Lower lobe of right lung (tissue), 2 donors: ENCODE measurements at places on chromosomes 4 and X.

DNA sequence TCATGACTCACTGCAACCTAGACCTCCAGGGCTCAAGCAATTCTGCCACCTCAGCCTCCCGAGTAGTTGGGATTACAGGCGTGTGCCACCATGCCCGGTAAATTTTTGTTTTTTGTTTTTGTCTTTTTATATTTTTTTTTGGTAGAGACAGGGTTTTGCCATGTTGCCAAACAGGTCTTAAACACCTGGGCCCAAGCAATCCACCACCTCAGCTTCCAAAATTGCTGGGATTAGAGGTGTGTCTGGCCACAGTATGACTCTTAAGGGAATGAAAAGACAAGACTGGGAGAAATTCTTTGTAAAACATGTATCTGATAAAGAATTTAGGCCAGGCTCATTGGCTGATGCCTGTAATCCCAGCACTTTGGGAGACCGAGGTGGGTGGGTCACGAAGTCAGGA, 29.2 kb upstream of the PDGFRA start:
- no peak for DNase-seq

DNA sequence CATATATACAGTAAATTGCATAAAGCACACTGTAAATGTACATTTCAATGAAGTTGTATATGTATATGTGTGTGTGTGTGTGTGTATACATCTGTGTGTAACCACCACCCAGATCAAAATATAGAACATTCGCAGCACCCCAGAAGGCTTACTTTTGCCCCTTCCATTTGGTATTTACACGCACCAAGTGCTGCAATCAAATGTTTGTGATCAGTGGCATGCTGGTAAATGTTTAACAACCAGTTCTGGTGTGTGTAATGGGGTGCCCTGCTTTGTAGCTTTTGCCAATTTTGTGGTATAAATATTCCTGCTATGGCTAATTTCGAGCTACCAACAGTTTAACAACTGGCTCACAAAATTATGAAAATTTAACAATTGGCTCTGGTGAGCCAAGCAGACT, 101.3 kb downstream of the RTL5 start:
- no peak for DNase-seq

- no peak for DNase-seq
Observed at GRCh38 chr4:73576381-73576780, 43.9 kb downstream of the RASSF6 start.

DNA sequence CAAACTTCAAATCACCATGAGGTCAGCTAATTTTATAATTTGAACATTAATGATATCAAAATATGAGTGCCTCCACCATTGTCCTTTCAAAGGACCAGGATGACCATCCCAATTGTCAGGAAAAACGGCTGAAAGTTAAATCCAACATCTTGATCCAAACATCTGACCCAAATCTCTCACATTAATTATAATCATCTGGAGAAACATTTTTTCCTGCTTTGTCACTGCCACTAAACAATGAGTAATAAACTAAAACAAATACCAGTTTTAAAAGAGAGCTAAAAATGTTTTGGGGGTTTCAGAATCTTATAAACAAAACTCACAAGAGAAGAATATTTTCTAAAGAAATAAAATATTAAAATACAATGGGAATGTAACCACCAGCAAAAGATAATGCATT, 45.7 kb upstream of the NDST4 start:
- DNase-seq: no peak

GRCh38 chrX:153181822-153182221, 2.7 kb downstream of the MAGEA1 start:
- DNase-seq: no peak

GRCh38 chr4:182683661-182684060, 233.5 kb downstream of the DCTD start:
- no peak for DNase-seq

DNA sequence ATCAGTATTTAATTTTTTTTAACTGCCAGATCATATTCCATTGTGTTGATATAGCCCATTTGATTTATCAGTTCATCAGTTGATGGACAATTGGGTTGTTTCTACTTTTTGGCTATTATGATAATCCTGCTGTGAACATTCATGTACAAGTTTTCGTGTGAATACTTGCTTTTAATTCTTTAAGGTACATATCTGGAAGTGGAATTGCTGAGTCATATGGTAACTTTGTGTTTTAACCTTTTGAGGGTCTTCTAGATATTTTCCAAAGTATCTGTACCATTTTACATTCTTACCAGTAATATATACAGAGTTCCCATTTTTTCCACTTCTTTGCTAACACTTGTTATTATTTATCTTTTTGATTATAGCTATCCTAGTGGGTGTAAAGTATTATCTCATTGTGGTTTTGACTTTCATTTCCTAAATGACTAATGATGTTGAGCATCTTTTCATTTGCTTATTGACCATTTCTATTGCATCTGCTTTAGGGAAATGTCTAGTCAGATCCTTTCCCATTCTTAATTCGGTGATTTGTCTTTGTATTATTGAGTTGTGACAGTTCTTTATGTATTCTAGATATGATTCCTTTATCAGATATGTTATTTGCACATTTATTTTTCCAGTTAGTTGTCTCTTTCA, 75.2 kb upstream of the NUDT6 start:
- DNase-seq: no peak

- DNase-seq: peak; percentile 69
Observed at GRCh38 chrX:56232221-56233082, at the start of gene KLF8. Gene KLF8, plus strand, starts transcription at chrX:56232356. Its CDS starts 979 bp downstream, at chrX:56233335.

DNA sequence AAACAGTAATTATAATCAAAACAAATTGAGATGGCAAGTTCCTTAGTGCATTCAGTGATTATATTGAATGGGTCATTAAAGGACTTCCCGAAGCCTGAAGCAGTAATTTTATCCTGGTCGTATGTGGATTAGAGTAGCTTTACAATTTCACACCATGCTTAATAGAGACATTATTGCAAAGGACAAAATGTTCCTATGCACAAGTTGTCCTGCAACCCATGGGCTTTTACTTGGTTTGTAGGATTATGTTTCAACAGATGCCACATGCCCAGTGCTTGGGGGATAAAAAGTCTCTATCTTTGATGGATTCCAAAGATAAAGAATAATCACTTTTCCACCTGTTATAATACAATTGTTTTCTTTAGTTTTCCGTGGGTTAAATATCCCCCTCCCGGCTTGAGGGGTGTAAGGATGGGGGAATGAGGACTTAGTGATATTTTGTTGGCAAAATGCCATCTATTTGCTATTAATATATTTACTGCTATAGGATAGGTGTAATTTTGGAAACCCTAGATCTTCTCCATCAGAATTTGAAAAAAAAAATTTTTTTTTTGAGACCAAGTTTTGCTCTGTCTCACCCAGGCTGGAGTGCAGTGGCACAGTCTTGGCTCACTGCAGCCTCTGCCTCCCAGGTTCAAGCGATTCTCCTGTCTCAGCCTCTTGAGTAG, 156.5 kb upstream of the ETNPPL start:
- no peak for DNase-seq

DNA sequence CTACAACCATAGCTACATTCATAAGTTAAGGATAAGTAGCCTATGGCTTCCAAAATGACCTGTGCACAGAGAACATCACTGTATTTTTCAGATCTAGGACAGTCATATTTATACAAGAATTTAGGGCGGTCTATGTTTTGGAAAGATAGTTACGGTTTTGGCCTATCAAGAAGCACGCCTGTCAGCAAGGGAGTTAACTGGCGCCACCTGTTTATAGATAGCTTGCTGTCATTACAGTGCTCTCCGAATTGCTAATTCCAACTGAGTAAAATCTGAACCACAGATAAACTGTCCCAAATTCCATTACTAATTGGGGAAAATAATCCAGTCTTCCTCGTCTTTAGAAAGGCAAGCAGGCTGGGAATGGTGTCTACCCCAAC, 646 bp downstream of the ABCB7 start:
- DNase-seq: no peak

GRCh38 chr4:170589597-170590191, 499.9 kb upstream of the AADAT start:
- no peak for DNase-seq
